ENCODE measurements at places on chromosomes 5 and 9. TPM values are rescaled to one million over a fixed set of nuclear protein-coding genes. Genes with fewer than 3 reads are reported as not detected.

- peaks cover 50% of the 10 kb centered on the region for H3K36me3 ChIP-seq
- no peak overlapping the region for H3K27ac ChIP-seq
- no peak for DNase-seq
- no peaks in the 10 kb centered on the region for H3K27me3 ChIP-seq
- no peak overlapping the region for H3K4me3 ChIP-seq
- no peaks in the 10 kb centered on the region for H3K4me1 ChIP-seq
Measured at GRCh38 chr5:179601871-179602625, 21.4 kb downstream of the HNRNPH1 start.

The PRLR gene
- total RNA-seq: 1.1 TPM

- no peak overlapping the region for H3K27ac ChIP-seq
- H3K36me3 ChIP-seq: no peaks in the 10 kb centered on the region
- DNase-seq: no peak
- no peak overlapping the region for H3K4me3 ChIP-seq
Measured at GRCh38 chr5:124285071-124285470, 461.4 kb downstream of the ZNF608 start.

GRCh38 chr9:70119786-70120185, 76.1 kb downstream of the MAMDC2 start:
- H3K27me3 ChIP-seq: no peaks in the 10 kb centered on the region
- no peak overlapping the region for H3K4me3 ChIP-seq
- H3K27ac ChIP-seq: no peak overlapping the region
- DNase-seq: no peak
- H3K36me3 ChIP-seq: no peaks in the 10 kb centered on the region

DNA sequence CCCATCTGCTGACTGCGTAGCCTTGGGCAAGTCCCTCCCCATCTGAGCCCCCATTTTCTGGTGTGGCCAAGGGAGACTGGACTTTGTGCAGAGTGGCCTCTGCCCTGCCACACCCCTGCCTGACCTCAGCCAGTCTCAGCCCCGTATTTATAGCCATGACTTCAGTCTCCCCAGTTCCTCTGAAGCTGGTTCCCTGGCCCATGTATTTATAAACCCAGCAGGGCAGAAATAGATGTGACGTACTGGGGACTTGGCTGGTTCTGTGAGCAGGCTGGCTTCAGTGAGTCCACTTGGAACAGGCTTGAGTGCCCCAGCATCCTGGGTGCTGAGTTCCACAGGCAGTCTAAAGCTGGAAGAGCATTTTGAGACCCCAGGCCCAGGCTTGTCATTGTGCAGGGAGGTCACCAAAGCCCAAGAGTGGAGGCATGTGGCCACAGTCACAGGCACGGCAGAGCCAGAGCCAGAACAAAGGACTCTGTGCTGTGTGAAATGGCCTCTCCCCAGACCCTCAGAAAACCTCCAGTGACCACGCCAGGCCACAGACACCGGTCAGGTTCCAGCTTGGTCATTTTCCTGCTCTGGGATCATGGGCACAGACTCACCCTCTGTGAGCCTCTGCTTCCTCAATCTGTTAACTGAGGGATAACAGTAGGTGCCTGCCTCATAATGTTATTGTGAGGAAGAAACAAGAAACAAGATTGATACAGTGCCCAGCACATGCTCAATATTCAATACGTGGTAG, 30.4 kb upstream of the SYNPO start:
- no peaks in the 10 kb centered on the region for H3K36me3 ChIP-seq
- DNase-seq: no peak
- H3K27me3 ChIP-seq: no peaks in the 10 kb centered on the region
- H3K4me1 ChIP-seq: peaks cover 20% of the 10 kb centered on the region

The PCDHA13 gene
- total RNA-seq: 1.2 TPM

DNA sequence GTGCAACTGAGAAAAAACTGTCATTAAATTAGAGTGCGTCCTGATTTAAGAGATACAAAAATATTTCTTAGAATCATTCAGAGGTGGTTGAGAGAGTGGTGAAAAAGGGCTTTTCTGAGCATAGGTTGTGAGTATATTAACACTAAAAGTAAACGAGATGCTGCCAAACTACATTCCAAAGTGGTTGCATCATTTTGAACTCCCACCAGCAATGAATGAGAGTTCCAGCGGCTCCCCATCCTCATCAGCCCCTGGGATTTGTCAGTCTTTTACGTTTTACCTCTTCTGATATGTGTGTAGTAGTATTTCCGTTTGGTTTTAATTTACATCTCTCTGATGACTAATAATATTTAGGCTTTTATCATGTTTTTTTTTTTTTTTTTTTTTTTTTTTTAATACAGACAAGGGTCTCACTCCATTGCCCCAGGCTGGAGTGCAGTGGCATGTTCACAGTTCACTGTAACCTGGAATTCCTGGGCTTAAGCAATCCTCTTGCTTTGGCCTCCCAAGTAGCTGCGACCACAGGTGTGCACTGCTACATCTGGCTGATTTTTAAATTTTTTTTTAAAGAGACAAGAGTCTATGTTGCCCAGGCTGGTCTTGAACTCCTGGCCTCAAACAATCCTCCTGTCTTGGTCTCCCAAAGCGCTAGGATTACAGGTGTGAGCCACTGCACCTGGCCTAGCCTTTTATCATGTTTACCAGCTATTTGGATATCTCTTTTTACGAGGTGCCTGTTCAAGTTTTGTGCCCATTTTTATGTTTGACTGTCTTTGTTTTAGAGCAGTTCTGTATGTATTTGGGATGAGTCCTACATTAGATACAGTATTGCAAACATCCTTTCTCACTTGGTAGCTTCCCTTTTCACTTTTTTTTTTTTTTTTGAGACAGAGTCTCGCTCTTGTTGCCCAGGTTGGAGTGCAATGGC, 17.0 kb downstream of the PRRT1B start:
- no peak overlapping the region for H3K27ac ChIP-seq
- no peaks in the 10 kb centered on the region for H3K4me1 ChIP-seq
- DNase-seq: peak; percentile 40

- no peak for DNase-seq
- no peak overlapping the region for H3K4me3 ChIP-seq
- H3K27ac ChIP-seq: no peak overlapping the region
- H3K4me1 ChIP-seq: no peaks in the 10 kb centered on the region
Measured at GRCh38 chr5:131288328-131288727, 24.5 kb downstream of the CDC42SE2 start.

DNA sequence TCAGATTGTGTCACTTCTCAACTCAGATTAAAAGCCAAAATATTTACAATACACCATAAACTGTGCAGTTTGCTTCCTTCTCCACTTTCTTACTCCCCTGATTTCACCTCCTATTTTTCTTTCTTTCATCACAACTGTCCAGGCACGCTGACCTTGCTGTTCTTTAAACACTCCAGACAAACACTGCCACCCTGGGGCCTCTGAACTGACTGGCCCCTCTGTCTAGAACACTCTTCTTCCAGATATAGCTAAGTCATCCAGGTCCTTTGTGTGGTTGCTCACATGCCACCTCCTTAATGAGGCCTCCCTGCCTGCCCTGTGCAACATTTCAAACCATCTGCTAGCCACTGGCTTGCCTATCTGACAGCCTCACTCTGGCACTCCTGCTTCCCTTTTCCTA, 46.6 kb downstream of the ATG10 start:
- no peaks in the 10 kb centered on the region for H3K4me1 ChIP-seq
- no peak overlapping the region for H3K4me3 ChIP-seq
- H3K27me3 ChIP-seq: no peaks in the 10 kb centered on the region
- DNase-seq: no peak
- H3K27ac ChIP-seq: peak overlapping the region; percentile 88
- no peaks in the 10 kb centered on the region for H3K36me3 ChIP-seq

The B4GALT1 gene
- total RNA-seq: 83.5 TPM

The ADCY2 gene
- 63.2 TPM for total RNA-seq

All from endodermal cell (in vitro differentiated cells).